ENCODE measurements at places on chromosomes 2 and 18.
A peak's percentile ranks its signal among the peaks of the same experiment; 100 is the strongest.

GRCh38 chr18:5058768-5059695, 138.0 kb downstream of the AKAIN1 start:
- no peak for DNase-seq

GRCh38 chr2:58378152-58378551, 137.0 kb upstream of the FANCL start:
- DNase-seq: no peak

- DNase-seq: no peak
These were observed 810.8 kb downstream of the NRXN1 start for GRCh38 chr2:50221106-50221505.

- no peak for DNase-seq
These were observed 733.0 kb upstream of the SOX11 start for GRCh38 chr2:4959219-4959618.

- DNase-seq: no peak
These were observed 94.8 kb upstream of the LPIN2 start for GRCh38 chr18:3107740-3108151.

DNA sequence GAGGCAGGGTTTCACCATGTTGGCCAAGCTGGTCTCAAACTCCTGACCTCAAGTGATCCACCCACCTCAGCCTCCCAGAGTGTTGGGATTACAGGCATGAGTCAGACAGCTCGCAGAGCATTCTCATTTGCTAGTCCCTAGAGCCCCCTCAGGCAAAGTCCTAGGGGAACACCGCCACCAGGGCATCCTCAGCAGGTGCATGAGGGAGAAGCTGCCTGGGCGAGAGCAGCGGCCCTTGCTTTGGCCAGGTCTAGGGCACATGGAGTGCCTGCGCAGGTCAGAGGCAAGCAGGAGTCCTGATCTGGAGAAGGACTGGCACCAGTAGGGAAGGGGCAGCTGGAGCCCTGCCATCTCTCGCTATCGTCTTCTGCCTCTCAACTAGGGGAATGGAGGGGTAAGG, 32.4 kb downstream of the NGEF start:
- DNase-seq: no peak

- no peak for DNase-seq
These were observed 11.2 kb downstream of the ATP6V1B1 start for GRCh38 chr2:70946832-70947442.

DNA sequence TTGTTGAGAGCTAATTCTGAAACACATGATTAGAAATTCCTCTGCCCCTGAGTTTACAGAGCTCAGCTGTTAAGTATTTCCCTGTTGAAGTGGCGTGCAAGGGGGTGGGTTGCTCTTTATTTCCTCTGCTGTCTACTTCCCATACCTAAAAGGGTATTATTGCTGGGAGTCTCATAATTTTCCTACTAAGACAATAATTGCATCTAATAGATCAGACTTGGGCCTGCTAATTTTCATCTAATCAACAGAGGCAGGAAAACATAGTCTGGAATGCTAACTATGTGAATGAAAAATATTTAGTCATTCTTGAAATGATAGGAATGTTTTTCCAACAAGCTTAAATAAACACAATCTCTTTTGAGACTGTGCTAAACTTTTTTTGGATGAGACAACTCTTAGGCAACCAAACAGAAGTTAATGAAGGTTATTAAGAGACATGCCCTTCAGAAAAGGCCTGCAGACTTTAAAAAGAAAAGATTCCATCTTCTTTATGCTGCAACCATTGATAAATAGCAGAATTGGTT, 111.4 kb downstream of the FEZ2 start:
- no peak for DNase-seq

DNA sequence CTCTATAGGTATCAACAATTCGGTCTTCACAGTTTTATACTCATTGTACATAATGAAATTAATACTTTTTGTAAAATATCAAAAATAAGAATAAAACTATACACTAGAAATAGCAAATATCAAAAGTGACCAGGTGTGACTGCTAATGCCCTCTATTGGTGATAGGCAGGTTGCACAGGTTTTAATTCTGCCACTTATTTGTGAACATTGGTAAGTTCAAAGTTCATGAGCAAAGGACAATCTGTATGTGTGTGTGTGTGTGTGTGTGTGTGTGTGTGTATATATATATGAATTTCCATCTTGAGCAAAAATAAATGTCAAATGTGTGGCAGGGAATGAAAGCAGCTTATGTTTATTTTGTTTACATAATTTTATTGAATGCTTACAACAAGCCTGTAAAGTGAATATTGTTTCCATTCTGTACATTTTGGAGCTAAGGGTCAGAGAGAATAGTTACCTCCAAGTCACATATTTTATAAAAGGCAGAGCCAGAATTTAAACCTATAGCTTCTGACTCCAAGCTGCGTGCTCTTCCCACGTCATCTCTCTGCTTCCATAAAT, 537.4 kb downstream of the CPS1 start:
- no peak for DNase-seq

DNA sequence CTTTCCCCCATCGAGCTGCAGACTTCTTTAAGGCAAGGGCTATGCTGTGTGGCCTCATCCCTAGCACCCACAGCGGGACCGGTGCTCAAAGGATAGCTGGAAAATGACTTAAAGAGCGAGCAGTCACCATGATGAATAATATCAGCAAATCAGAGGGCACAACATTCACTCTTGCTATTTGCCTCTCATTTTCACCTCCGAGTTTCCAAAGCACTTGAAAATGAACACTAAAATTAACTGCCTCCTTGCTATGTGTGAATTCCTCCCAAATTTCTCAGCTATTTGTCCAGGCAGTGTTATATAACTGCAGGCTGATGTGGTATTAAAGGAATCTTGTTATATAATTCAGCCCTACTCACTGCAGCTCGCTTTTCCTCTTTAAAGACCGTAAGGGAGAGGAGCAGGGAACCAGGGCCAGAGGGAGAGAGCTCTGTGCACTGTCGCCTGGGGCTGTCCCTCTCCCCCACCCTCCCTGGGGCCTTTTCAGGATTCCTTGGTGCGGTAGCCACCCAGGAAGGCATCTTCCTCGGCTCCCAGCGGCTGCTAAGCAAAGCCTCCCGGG, 1.4 kb downstream of the CYS1 start:
- DNase-seq: no peak

DNA sequence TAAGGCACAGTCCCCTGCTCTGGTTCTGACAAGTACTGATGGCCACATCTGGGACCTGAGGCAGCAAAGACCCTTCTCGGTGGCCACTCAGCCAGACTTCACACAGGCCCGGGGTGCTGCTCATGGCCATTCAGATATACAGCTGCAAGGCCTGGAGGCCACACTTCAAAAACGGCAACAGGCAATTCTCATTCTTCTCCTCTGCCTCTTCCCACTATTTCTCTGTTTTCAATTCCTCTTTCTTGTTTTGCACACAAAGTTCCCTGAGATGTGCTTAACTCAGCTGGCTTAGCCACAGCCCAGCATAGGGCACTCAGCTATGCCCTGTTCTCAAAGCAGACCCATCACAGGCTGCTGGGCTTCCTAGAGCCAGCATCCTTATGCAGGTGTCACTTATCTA, 29.9 kb downstream of the PTPN18 start:
- DNase-seq: no peak

DNA sequence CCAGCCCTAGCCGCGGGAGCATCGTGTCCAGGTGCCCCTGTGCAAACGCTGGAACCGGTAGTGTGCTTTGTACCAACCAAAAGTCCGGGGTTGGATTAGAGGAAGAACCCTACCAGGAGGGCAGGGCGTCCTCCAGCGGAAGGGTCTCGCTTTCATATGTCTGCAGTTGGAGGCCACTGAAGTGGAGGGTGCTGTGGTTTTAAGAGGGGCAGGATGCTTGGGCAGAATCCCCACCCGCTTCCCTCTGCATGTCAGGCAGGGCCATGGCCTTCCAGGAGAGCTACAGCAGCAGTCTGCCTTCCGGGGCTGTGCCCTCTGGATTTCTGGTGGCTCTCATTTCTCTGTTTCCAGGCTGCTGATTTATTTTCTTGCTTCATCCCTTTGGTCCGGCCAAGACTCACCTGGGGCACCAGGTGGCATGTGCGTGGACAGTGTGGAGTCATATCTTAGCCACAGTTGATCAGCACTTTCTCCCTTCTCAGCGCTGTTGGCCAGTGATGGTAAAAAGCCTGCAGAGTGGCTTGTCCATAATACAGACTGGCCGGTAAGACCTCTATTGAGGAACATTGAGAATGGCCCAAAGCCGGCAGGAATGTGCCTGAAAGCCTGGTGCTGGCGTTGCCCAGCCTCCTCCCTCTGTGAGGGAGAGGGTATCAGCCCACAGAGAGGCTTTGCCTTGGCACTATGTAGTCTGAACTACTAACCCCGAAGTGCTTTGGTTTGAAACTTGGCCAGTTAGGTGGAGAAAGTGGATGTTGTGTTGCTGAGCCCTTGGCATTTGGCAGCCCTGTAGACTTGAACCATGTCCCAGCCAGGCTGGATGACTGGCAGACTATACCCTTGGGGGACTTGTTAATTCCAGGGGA, 1.8 kb downstream of the AGAP1 start:
- no peak for DNase-seq

GRCh38 chr18:62788111-62788510, 72.8 kb downstream of the PHLPP1 start:
- DNase-seq: no peak

- no peak for DNase-seq
These were observed 266.1 kb upstream of the CYP26B1 start for GRCh38 chr2:72413716-72414115.

DNA sequence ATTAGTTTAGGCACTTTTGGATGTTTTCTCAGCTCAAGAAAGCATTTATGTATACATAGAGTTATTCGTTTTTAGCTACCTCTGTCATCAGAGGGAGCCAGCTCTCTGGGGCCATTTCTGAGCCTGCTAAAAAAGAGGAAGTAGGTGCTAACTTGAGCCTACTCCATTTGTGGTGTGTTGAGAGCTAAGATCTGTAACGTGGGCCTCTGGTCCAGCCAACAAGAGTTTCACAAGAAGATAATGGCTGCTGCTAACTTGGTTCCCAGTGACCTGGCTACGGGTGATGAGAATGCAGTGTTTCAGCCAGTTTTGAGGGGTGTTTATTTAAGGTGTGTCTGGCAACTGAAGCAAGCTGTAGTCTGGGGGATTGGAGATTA, 182.5 kb downstream of the PRKCE start:
- peak; percentile 3 for DNase-seq

DNA sequence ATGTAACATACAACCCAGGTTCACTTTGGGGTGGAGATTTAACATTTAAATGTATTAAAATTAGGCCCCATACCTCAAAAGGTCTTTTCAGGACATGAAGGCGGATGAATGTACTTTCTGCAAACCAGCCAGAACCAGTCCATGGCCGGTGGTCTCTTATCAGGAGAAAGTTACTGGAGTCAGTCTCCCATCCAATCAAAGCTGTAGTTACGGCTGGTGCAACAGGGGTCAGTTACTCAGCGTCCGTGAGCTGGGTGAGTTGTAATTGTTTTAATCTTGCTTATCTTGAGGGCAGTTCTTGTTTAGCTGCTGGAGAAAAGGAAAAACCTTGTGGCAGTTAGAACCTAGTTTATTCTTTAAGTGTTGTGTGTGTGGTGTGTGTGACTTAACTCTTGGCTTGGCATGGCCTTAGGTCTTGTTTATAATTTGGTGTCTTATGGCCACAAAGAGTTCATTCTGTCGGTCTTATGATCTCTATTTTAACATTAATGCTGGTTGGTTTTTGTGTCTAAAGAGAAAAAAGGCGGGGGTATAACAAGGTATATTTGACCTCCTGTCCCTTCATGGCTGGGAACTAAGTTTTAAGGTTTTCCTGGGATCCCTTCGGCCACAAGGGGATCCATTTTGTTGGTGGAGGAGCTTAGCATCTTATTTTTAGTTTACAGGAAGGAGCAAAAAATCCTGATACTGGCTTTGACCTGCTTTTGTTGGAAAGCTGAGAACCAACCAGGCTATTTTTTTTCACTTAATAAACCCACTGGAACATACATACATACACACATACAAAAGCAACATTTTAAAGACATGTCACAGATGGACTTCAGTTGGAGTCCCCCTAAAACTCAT, 143.5 kb upstream of the NCK2 start:
- DNase-seq: no peak

- no peak for DNase-seq
These were observed 695.1 kb upstream of the ACVR2A start for GRCh38 chr2:147149575-147150240.

GRCh38 chr2:186590759-186591505, 1.1 kb downstream of the ITGAV start:
- peak; percentile 29 for DNase-seq

DNA sequence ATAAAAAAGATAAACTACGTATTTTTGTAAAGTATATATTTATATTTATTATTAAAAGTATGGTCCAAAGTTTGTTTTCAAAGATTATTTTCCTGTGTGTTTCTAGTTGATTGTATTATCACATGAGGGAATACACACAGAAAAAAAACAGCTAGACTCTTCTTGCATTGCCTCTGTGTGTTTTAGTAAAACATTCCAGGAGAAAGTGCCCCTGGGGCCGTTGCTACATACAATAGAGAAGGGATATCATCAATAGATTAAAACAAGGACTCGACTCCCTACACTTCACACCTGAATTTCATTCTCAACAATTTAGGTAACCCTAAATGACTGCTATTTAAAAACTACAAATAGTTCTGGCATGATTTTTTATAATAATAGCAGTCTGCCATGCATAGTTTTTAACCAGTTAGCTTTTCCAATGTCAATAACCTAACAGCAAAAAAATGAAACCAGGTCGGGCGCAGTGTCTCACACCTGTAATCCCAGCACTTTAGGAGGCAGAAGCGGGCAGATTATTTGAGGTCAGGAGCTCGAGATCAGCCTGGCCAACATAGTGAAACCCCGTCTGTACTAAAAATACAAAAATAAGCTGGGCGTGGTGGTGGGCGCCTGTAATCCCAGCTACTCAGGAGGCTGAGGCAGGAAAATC, 171.3 kb downstream of the DNAH6 start:
- no peak for DNase-seq

- no peak for DNase-seq
These were observed 157.9 kb upstream of the FOSL2 start for GRCh38 chr2:28234807-28235206.

DNA sequence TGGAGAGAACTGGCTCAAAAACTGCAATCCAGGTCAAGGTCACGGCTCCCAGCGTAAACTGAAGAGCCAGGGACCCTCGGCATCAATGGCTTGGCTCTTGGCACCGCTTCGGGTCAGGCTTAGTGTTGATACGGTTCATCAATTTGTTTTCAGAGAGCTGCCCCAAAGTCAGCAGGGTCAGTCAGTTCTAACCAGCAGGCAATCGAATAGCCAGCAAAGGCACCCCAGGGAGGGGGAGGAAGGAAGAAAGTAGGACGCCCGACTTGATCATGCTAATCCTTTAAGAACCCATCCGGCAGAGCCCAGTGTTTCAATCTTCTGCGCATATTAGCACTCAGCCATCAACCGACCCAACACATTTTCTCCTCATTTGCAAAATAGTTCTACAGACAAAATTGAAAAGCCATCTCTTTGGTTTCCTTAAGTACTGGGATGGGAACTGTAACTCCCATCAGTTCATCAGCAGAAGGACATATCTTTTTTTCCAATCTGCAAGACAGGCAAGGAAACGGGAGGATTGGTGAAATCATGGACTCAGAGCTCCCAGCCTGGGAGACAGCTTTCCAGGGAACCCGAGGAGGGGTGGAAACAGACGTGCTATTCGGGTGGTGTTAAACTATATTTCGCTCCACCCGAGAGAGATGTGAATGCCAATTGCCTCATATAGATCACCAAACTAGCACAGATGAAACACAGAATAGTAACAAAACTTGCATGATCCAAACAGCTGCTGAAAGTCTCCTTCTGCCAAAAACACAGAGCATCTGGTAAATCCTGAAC, 40.7 kb upstream of the CABLES1 start:
- no peak for DNase-seq

Measured in CMK (cell line).